ENCODE measurements at places on chromosomes 1 and 21. TPM values are rescaled to one million over a fixed set of nuclear protein-coding genes. Genes with fewer than 3 reads are reported as not detected.
A peak's percentile ranks its signal among the peaks of the same experiment; 100 is the strongest.

The NEXN gene
- total RNA-seq: 17.2 TPM

The KCNA2 gene
- total RNA-seq: not detected

The ADAMTS1 gene
- total RNA-seq: 166 TPM

The TRAF3IP3 gene
- total RNA-seq: not detected

The MTR gene
- total RNA-seq: 20.0 TPM

DNA sequence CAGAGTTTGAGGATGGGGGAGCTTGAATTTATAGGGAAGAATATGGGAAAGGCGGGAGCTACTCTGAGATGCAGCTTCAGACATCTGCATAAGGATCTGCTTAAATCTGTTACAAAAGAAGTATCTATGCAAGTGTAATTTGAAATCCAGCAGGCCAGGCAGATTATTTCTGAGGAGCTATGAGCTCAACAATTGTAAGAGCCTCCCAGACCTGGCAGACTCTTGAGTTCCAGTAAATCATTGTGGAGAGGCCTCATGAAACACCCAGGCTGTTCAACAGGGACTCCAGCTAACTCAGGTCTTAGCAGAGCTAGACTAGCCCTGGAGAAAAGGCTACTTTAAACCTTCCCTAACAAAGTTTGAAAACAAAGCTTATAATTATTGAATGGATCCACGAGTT is 647.5 kb upstream of the CHRM3 start:
- H3K4me3 ChIP-seq: no peak overlapping the region
- no peaks in the 10 kb centered on the region for H3K4me1 ChIP-seq
- H3K36me3 ChIP-seq: no peaks in the 10 kb centered on the region
- H3K27ac ChIP-seq: no peak overlapping the region
- H3K27me3 ChIP-seq: no peaks in the 10 kb centered on the region

- no peak overlapping the region for H3K4me3 ChIP-seq
- no peaks in the 10 kb centered on the region for H3K4me1 ChIP-seq
- DNase-seq: no peak
- no peaks in the 10 kb centered on the region for H3K36me3 ChIP-seq
- H3K27me3 ChIP-seq: peaks cover 6% of the 10 kb centered on the region
Measured at GRCh38 chr1:111965781-111966443, 23.6 kb downstream of the KCND3 start.

- H3K4me1 ChIP-seq: no peaks in the 10 kb centered on the region
- no peak overlapping the region for H3K27ac ChIP-seq
- H3K27me3 ChIP-seq: 0 out of 2 replicates have a peak, but pooled peaks cover 3% of the 10 kb centered on the region
Measured at GRCh38 chr21:38428211-38428610, 70.1 kb downstream of the ERG start.

- H3K27me3 ChIP-seq: peaks cover 18% of the 10 kb centered on the region
- 0 out of 2 replicates have a peak, but pooled peaks cover 3% of the 10 kb centered on the region for H3K4me1 ChIP-seq
- H3K36me3 ChIP-seq: no peaks in the 10 kb centered on the region
- H3K4me3 ChIP-seq: peak within 1 kb of the TSS; percentile 68
- no peak within 1 kb of the TSS for H3K27ac ChIP-seq
- peak; percentile 61 for DNase-seq
Measured at GRCh38 chr1:156860628-156861423, at the start of gene NTRK1. TSS of gene NTRK1 (plus strand) at chr1:156860865. CDS start at chr1:156860935, 70 bp downstream.

DNA sequence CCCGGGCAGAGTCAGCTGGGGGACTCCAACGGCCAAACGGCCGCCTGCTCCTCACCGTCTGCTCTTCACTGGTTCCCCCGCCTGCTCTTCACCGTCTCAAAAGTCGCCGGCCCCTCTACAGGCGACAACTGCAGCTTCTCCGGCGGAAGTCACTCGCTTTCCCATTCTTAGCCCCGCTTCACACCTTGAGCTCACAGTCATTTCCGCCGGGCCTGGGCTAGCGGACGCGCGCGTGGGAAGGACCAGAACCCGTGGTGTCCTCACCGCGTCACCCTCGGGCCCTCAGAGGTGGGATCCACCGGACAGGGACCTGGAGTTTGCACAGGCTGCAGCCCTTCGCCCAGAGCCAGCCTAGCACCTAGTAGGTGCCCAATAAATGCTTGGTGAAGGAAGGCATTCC is 27.9 kb upstream of the HJV start:
- no peaks in the 10 kb centered on the region for H3K27me3 ChIP-seq
- no peak overlapping the region for H3K4me3 ChIP-seq
- H3K27ac ChIP-seq: no peak overlapping the region
- no peak for DNase-seq
- peaks cover 8% of the 10 kb centered on the region for H3K4me1 ChIP-seq

GRCh38 chr1:185431612-185432011 is 114.6 kb upstream of the IVNS1ABP start:
- no peaks in the 10 kb centered on the region for H3K36me3 ChIP-seq
- no peak for DNase-seq
- H3K27me3 ChIP-seq: no peaks in the 10 kb centered on the region
- no peak overlapping the region for H3K27ac ChIP-seq
- peaks cover 12% of the 10 kb centered on the region for H3K4me1 ChIP-seq
- no peak overlapping the region for H3K4me3 ChIP-seq

Measured in GM23248 (cell line).